ENCODE measurements at places on chromosomes 1 and 21.

GRCh38 chr1:58586271-58586670 lies 9.2 kb upstream of the TACSTD2 start:
- DNase-seq: no peak

DNA sequence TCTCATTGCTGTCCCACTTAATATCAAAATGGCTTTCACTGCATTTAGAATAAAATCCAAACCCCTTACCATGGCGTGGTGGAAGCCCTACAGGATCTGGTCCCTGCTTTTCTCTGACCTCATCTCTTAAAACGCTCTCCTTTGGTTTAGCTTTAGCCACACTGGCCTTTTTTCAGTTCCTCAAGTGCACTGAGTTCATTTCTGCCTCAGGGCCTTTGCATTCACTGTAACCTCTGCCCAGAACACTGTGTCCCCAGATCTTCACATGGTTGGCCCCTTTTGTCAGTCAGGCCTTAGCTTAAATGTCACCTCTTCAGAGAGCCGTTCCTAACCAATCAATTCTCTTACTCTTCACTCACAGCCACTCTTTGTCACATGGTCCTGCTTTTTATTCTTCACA lies 21.5 kb downstream of the BCL9 start:
- DNase-seq: no peak

- peak; percentile 31 for DNase-seq
Measured at GRCh38 chr1:21331752-21332478, 41.7 kb upstream of the ECE1 start.

GRCh38 chr1:192630521-192631287 lies 5.2 kb upstream of the RGS13 start:
- no peak for DNase-seq

DNA sequence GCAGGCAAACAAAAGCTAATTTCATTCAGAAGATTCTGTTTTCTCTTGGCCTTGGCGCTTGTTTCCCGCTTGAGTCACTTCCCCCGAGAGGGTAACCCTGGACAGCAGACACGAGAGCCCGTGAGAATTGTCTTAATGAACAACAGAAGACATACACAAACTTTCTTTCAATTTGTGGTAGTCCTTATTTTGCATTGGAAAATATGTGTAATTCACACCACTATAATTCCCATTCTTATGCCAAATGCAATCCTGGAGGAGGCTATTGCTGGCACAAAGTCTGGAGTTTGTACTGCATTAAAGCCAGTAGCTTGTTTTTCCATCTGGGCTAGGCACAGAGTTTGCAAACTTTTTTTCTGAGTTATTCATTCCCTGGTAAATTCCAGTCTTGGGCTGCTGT lies 109.8 kb upstream of the IVNS1ABP start:
- no peak for DNase-seq

DNA sequence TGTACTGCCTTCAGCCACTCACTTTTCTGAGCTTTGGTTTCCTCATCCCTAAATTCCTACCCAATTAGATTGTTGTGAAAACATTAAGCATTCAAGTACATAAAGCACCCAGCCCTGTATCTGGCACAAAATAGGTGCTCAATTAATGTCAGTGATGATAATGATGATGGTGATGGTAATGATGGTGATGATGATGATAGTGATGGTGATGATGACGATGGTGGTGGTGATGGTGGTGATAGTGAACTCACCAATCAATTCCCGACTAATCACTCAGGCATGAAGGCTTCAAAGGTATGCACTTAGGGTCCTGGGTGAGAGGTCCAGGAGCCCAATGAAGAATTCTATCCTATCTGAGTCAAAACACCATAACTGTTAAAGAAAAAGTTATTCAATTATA lies 383.5 kb downstream of the MATN1 start:
- DNase-seq: no peak

DNA sequence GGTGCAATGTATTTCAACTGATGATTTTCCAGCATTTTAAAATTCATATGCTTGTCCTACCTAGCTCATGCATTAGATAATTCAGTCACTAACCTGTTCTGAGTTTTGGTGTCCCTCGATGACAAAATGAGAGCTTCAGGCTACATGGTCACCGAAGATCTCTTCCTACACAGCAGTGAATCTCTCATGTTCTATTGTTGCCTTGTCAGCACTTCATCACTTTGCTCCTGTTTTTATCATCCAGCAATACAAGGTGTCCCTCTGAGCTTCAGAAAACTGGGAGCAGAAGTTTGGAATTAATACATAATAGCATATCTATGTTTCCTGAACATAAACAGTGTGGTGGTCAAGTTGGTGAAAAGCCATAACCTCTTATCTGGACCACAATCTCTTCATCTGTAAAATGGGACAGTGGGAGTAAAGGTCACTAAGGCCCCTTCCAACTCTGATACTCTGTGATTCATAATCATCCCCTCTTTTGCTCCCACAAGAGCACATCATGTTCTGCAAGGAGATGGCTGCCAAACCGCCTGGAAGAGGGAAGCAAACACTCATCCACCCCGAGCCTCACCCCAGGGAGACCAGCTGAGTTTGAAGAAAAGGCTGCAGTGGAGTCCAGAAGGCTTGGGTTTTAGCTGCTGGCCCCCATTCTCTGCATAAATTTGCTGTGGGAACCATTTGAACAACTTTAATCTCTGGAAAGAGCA lies 137.9 kb upstream of the F3 start:
- DNase-seq: no peak

DNA sequence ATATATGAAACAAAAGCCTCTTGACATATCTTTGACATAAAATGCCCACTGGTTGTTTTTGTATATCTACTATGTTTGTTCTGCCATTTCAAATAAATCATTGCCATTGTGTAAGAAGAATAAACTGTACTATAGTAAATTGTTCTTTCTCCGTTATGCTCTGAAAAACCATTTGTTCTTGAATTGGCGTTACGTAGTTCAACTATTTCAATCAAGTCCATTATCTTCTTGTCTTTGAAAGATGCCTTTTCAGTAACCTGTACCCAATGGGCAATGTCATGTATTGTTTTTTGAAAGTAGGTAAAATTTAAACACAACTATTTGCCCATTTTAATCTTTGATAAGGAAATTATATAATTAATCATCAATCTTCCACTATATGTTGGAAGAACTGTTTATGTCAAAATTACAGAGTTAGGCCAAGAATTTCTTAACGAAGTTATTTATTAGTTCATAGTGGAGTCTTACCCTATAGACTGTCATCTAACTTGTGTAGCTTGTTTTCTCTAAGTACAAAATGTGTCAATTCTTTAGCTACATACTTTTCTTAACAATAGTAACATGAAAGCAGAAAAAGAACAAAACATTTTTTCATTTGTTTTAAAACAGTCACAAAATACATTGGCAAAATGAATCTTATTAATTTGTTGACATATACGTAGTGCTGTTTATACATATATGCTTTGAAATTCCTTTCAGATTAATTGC lies 294.8 kb downstream of the PTPRC start:
- no peak for DNase-seq

- peak; percentile 43 for DNase-seq
Measured at GRCh38 chr1:204623365-204623893, 62.1 kb downstream of the LRRN2 start.

DNA sequence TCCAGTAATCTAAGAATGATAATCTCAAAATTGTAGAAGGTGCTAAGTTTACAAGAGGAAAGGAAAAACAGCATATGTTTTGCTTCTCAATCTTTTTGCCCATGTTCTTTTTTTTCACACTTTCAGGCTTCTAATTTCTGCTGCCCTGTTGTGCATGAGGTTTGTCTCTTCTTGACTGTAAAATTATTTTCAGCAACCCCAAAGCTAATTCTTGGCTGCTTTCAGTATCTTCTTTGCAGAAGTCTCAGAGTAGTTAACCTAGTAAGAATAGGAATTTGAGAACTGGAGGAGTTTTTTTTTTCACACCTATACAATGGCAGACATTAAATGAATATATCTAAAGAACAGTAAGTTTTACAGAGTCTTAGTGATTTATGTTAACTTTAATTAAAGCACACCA lies 26.4 kb downstream of the DENND2D start:
- DNase-seq: no peak

DNA sequence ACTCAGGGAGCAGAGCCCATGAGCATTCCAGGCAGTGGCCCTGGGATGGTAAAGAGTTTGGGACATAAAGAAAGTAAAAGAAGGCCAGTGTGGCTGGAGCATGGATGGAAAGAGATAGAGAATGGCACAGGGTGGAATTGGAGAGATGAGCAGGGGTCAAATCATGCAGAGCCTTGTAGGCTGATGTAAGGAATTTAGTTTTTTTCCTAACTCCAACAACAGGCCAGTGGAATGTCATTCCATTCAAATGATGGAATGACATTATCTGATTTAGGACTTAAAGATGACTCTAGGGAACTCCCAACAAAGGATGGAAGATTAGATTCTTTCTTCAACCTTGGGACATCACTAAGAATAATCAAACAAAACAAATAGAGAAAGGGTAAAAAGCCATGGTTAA lies 12.8 kb upstream of the S100A2 start:
- DNase-seq: no peak

DNA sequence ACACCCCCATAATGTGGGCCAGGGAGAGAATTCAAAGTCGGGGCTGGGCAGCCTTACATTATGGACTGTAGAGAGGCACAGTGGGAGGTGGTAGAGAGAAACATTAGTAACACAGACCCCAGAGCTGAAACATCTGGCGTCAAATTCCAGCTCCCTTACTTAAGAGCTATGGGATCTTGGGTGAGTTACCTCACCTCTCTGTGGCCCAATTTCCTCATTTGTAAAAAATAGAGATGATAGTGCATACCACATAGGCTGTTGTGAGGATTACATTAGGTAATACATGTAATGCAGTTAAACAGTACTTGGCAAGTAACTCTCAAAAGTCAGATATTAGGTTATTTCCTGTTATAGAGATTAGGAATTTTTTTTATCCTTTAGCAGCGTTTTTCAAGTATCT lies 160.5 kb upstream of the KIAA0040 start:
- no peak for DNase-seq
